IMR-90 (cell line): ENCODE measurements at places on chromosomes 2 and 18.

GRCh38 chr2:29226808-29227207, 111.6 kb downstream of the CLIP4 start:
- no peak for DNase-seq

DNA sequence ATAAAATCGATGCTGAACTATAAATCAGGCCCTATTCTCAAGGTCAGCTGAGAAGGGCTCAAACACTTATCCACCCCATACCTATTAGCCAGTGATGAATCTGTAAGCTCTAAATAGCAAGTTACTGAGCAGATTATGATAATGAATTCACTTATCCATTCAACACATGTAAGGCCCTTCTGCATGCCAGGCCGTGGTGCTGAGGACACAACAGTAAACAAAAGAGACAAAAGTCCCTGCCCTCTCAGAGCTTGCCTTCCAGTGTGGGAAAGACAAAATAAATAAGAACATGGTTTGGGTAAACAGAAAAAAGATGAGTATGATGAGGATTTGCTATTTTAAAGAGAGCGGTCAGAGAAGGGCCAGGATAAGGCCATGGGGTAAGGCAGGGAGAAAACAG, 11.7 kb downstream of the TTC32 start:
- no peak for DNase-seq

DNA sequence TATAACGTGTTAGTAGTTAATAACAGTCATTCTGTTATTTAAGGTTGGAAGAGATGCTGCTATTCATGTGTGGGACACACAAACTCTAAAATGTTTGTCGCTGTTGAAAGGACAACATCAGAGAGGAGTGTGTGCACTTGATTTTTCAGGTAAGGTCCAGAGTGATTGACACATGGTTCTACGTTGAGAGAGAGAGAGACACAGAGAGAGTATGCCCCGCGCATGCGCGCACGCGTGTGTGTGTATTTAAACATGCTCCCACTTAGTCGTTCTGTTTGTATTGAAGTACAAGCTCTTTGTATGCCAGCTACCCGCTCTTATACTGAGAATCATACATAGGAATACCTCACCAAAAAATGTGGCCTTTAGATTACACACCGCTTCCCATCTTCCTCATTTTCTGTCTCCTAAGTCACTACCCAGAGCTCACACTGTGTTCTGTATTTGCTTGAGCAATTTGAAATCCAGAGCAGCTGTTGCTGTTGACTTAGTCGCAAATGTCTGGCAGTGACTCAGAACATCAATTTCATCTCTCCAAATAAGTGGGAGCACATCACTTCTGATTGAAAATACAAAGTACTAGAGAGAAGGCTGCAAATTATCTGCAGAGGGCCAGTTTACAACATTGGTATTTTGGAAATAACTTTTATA, 148.1 kb downstream of the EML6 start:
- peak; percentile 45 for DNase-seq

DNA sequence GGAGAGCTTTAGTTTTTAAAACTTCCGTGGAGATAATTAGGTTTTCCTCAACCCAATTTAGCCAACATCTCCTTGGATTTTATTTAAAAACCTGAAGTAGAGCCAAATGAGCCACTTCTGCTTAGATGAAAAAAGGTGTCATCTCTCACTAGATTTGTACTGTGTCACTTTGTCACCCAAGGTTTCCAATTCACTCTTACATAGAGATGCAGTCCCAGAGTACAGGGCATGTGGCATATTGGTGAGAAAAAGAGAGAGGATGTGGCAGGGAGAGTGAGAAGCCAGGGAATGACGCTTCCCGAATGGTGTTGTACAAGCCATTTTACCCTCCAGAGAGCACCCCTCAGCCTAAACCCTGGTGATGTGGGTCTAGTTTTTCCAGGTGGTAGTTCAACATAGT, 44.4 kb upstream of the CTLA4 start:
- no peak for DNase-seq

DNA sequence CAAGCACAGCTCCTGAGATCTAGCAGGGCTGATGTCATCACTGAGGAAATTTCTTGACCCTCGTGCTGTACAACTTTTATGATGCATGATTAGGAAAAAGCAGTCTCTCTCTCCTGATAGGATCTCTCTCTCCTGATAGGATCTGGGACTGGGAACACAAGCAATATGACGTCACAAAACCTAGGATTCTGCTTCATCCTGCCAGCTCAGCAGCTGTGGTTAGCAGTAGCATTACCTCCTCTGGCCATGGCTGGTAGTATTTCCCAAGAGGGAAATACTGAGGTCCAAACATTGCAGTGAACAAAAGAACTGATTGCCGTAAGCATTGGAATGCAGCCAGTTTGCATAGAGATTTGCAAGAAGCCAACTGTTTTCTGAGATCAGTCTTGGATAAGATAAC, 521.2 kb upstream of the POU3F3 start:
- DNase-seq = no peak

- peak; percentile 83 for DNase-seq
These were observed 15.7 kb upstream of the OLA1 start for GRCh38 chr2:174263997-174264396.

GRCh38 chr2:210162466-210163124, 8.6 kb downstream of the KANSL1L start:
- DNase-seq = no peak

DNA sequence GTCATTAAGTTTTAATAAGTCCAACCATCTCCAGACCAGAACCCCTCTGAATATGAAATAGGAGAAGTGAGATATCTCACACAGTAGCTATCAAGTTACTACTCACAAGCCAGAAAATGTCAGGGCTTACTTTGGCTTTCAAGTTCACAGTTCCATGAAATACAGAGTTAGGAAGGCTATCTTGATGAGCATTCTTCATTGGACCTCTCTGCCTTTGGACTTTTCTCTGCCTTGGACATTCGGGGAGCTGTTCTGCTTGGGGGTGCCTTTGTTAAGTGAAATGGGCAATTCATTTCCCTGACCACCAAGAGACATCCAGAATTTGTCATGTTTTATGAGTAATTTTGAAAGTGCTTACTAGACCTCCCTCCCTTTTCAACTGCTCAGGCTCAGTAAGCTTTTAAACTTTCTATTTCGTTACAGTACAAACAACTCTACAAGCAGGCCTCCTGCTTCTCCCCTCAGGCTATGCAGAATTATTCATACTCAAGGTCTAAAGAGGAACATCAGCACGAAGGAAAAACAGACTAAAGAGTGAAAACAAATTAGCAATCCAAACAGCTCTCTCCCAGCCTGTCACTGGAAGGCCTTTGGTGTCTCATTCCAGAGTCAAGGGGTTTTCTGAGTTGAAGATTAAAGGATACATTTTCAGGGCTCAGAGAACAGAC, 95.3 kb downstream of the MREG start:
- peak; percentile 65 for DNase-seq

GRCh38 chr18:63970809-63971205, 926 bp downstream of the SERPINB8 start:
- DNase-seq = peak; percentile 21

GRCh38 chr2:109382951-109383350, 230.8 kb downstream of the SEPTIN10 start:
- peak; percentile 83 for DNase-seq

DNA sequence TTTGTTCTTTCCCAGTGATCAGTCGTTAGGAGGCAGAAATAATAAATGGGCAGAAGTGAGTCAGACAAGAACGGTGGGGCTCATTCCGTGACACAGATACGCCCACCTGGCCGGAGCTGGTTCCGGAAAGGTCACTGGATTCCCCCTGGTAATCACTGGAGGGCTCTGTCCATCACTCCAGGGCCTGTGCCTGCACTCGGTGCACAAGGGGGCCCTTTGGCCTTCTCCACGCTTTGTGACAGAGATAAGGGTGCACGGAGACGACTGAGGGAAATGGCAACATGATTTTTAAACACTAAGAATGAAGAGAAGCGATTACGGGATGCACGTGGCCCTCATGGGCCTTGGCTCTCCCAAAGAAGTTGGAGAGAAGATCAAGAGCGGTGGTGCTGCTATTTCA, 84.4 kb downstream of the PTGR3 start:
- DNase-seq = no peak

- peak; percentile 37 for DNase-seq
These were observed 36.0 kb upstream of the YPEL5 start for GRCh38 chr2:30110773-30111172.

DNA sequence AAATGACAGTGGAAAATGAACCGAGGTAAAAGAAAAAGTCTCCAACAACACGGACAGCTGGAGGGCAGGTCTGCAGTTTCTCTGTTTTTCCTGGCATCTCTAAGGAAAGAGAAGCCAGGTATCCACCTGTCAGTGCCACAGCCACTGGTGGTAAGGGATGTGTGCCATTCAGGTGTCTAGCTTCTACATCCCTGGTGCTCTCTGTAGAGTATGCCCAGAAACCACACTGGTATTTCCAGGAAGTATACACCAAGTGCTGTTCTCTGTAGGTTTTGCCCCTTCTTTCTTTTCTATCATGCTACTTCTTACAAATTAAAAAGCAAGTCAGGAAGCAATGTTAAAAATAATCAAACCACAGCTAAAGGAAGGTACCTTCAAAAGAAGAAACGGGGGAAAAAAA, 7.6 kb upstream of the AGFG1 start:
- no peak for DNase-seq

DNA sequence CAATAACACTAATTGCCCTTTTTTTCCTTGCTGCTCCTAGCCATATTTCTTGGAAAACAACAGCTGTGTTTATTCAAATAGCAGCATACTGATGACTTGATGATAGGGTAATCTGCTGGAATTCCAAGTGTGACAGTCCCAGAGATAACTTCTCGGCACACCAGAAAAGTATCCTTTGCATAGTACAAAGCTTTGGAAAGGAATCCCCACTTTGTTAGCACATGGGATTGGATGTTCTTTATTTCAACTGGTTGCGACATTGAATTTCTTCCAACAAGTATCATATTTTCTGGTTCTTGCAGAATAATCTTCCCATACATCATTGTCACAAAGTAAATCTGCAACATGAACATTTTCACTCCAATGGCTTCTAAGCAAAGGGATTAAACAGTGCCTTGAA, 445.8 kb upstream of the ACVR2A start:
- DNase-seq = no peak

- no peak for DNase-seq
These were observed 17.1 kb downstream of the CREB1 start for GRCh38 chr2:207546822-207547221.

- no peak for DNase-seq
These were observed 98.0 kb downstream of the EVA1A start for GRCh38 chr2:75462721-75463120.

GRCh38 chr18:52340406-52341102, 557 bp downstream of the DCC start:
- no peak for DNase-seq

- DNase-seq = no peak
These were observed 103.4 kb upstream of the SERTAD2 start for GRCh38 chr2:64757126-64757525.

GRCh38 chr18:45384962-45385315, 230.3 kb upstream of the SLC14A2 start:
- DNase-seq = no peak

DNA sequence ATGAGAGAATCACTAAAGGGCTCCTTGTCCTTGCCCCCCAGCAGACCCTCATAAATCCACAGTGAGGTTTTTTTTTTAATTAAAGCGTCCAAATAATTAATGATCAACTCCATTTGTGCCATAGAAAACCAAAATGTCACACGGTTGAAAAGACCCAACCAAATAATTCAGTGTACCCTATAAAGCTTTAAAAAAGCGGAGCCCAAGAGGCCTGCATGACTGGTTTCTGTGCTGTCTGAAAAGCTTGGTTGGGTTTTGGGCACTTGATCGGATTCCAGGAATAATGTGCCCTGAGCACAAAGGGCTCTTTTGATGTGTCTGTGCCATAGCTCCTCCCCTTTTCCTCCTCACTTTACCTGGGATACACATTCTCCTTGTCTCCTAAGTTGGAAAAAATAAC, 523.2 kb downstream of the TNS1 start:
- no peak for DNase-seq

- no peak for DNase-seq
These were observed 523.6 kb downstream of the PID1 start for GRCh38 chr2:228747483-228747882.

DNA sequence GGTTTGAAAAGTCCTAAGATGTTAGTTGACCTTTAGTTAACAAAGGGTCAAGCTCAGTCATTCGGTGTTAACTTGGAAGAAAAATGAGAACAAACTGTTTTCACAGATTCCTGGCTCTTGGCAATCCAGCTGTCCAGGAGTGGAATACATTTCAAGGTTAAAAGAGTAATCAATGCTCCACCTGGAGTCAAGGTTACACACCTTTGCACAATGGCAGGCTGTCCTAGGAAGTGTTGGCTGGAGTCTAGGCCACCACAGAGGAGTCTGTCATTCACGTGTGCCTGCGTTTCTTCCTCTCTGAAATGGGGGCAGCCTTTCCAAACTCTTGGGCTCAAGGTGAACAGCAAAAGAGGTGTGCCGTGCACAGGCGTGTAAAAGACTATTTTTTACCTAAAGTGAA, 6.3 kb upstream of the ID2 start:
- DNase-seq = no peak

DNA sequence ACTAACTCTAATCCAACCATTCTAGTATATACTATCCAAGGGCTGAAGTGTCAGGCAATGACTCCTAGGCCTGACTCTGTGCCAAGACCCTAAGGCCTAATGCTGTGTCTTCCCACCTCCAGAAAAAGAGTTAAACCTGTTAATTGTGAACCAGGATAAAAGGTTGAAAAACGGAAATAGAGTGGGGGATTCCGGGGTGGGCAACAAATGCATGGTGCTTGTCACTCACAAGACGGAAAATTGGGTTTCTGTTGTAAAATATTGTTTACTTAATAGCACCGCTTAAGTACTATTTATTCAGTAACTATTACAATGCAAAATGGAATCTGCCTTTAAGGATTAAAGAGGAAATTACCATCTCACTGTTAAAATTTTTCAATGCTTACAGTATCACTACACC, 3.2 kb downstream of the STK17B start:
- peak; percentile 68 for DNase-seq

DNA sequence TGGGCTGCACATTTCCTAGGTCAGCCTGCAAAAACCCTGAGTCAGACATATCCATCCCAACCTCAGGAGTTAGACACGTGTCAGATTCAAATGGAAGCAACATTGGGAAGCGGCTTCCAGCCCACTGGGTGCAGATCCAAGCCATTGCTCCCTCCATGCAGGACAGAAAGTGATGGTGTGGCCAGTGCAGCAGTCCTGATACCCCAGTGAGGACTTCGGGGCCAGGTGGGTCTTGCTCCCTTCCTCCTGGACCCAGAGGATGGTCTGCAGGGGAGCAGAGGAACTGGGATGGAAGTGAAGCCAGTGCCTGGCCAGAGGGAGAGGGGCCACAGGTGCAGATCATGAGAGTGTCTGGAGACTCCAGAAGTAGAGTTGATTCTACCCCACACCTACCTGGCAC, 252.0 kb downstream of the FAM210A start:
- no peak for DNase-seq

GRCh38 chr2:61255580-61256437, 93.8 kb downstream of the C2orf74 start:
- DNase-seq = peak; percentile 91
